CD4-positive, alpha-beta T cell treated with Interleukin-10 for 1 hour (primary cell): ENCODE measurements at places on chromosomes 11 and 22.

- DNase-seq: no peak
Measured at GRCh38 chr11:26234451-26234850, 97.5 kb upstream of the ANO3 start.

GRCh38 chr11:102716527-102716926 lies 8.2 kb downstream of the MMP8 start:
- no peak for DNase-seq

DNA sequence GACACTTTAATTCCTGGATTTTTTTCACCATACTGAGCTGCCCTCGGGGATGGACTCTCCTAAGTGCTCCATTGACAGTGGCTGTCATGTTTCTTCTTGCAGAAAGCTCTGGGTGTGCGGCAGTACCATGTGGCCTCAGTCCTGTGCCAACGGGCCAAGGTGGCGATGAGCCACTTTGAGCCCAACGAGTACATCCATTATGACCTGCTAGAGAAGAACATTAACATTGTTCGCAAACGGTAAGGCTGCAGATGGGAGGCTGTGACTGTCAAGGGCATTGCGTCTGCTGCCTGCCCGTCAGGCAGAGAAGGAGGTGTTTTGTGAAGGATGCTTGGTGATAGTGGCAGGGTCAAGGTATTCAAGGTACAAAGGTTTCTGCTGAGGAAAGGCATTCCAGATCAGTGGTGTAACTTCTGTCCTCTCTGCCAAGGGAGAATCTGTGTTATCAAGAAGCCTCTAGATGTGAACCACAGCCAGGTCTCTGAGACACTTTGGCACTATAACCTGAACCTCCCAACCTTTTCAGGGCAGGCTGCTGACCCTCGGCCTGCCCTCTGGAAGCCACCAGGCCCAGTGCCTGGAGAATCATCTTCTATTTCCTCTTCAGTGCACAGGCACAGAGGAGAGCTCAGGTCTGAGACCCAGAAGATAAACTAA lies 30.8 kb downstream of the ACO2 start:
- no peak for DNase-seq

GRCh38 chr22:48944751-48945620 lies 882.7 kb downstream of the BRD1 start:
- no peak for DNase-seq

DNA sequence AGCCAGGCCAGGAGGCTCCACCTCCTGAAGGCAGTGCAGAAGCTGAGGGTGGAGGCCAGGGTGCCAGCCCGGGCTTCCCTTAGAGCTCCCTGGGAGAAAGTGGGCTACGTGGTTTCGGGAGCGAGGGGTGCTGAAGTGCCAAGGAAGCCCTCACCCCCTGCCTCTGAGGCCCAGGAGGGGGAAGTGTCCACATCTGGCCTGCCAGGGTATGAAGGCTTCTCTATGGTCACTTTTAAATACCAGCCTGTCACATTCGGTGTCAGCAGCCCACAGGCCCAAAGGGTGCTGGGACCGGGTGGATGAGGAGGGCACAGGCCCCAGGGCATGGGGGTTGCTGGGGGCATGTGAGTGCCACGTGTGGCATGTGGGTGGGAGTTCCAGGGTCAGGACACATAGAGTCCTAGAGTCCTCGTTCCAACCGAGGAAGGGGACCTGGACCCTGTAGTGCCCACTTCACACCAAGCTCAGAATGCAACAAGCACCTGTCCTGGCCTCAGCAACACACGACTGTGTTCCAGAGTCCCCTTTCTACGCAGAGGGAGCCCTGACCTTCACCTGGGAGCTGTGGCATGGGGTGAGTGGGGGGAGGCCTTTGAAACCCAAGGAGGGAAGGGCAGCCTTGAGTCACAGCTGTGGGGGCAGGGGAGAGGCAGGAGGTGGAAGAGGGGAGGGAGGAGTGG lies 1.7 kb downstream of the SHISA8 start:
- DNase-seq: no peak

DNA sequence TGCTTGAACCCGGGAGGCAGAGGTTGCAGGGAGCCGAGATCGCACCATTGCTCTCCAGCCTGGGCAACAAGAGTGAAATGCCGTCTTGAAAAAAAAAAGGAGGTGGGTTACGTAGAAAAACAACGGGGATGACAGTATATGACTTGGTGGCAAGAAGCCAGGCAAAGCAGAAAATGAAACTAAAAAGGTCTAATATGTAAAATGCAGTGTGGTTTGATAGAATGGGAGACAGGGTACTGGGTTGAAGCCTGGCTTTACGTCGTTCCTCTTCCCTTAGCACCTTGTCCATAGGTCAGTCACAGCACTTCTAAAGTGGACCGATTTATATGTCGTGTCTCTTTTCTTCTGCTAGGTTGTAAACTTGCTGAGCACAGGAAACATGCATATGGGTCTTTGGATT lies 274.9 kb upstream of the ZC3H12C start:
- DNase-seq: no peak

GRCh38 chr11:70948855-70949531 lies 303.4 kb downstream of the SHANK2 start:
- no peak for DNase-seq

- DNase-seq: no peak
Measured at GRCh38 chr11:79285756-79286155, 155.1 kb downstream of the TENM4 start.

GRCh38 chr11:85133636-85134035 lies 493.5 kb downstream of the DLG2 start:
- DNase-seq: no peak

GRCh38 chr11:82775218-82775617 lies 41.6 kb upstream of the FAM181B start:
- DNase-seq: no peak

DNA sequence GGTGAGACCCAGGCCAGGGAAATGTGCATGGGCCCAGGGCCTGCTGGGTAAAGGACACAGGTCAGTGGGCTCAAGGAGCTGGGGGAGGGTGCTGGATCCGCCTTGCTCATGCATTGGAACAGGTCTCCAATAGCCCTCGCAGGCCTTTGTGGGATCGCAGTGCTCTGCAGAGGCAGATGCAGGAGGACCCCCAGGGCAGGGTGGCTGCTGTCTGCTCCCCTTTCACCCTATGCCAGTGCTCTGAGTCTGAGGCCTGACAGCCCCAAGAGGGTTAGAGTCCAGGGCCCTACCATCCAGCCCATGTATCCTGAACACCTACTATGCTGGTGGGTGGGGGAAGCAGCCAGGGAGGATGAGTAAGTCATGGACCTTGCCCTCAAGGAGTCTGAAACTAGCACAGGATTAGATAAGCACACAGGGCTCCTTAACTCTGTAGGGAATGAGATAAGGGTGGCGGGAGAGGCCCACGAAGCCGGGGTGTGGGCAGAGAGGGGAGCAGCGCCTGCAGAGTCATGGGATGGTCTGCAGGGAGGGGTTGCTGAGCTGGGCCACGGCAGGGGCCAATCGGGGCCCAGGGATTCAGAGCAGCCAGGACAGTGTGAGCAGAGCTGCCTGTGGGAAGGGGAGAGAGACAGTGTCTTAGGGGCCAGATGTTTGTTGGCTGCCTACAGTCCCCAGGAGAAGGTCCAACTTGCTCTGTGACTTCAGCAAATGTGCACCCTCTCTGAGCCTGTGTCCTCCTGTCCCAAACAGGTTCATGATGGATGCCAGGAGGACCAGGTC lies 10.5 kb upstream of the EHD1 start:
- no peak for DNase-seq

DNA sequence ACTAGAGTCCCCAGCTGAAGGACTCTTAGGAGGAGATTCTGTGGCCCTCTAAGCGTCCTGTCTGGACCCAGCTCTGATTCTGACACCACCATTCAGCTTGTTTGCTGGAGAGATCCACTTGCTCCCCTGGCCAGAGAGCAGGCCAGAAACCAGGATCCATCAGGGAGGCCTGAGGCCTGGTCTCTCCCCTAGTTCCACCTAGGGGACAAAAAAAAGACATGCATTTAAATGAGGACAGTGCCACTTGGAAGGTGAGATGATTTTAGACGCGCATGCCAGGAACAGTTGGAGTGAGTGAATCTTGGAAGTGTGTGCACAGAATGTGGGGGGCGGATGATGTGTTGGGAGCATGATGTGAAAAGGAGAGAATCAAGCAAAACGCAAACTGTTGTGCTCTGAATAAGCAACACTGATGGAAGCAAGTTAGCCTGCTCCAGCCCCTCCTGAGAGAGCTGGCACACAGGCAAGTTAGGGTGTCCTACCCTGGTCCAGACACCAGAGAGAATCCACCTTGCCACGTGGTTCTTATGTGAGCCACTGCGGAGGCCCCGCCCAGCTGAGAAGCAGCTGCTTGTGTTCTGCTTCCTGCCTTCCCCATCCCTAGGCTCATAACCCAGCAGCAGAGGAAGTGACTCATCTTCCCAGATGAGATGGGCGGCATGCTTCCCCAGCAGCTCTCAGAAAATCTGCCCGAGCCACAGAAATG lies 8.0 kb upstream of the SLCO2B1 start:
- peak; percentile 75 for DNase-seq

DNA sequence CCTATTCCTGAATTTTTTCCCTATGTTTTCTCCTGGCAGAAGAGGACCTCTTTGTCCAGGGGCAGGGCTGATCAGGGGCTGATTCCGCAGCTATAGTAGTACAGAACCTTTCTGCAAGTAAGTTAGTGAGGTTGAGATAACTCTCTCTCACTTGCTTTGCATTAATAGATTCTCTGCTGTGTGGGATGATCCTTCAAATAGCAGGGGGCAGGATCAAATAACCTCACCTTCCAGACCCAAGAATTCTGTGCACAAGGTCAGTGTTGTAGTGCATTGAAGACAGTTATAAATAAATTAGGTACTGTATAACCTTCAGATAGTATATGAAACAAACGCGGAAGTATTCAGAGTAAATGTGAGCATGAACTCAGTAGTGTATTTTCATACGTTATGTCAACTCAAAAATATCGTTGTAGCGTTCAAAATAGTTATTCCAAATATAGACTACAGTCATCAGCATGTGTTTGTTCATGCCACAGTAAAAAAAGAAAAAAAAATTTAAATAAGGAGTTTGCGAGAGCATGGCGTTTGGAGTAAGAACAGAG lies 278 bp downstream of the MMP26 start:
- no peak for DNase-seq

DNA sequence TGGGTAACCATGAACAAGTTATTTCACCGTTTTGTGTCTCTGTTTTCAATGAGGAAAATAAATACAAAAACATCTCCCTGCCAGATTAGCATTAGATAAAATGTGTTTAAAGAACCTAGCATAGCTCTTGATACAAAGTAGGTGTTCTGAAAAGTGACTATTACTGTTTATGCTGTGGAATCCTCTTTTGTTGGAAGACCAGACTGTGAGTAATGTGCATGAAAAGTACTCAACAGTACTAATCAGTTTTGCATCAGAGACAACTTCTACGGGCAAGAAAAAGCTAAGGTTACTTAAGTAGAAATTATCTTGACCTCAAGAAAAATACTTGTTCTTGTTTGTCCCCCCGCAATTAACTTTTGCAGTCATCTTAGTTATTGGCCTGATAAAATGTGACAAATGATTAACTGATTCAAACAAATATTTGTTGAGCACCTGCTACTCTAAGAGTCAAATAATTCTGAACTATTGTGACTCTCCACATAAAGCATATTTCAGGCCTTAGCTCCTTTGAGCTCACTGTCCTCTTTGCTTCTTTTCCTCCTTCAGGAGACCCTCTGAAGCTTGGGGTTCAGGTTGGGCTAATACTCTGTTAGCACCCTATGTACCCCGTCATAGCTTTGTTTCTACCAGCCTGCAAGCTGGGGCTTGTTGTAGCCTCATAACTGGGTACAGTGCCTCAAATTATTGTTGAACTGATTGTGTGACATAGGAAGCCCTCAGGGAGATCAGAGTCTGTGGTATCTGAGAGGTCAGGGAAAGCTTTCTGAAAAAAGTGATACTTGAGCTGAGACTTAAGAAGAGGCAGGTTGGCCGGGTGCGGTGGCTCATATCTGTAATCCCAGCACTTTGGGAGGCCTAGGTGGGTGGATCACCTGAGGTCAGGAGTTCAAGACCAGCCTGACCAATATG lies 24.5 kb downstream of the DIXDC1 start:
- DNase-seq: no peak

DNA sequence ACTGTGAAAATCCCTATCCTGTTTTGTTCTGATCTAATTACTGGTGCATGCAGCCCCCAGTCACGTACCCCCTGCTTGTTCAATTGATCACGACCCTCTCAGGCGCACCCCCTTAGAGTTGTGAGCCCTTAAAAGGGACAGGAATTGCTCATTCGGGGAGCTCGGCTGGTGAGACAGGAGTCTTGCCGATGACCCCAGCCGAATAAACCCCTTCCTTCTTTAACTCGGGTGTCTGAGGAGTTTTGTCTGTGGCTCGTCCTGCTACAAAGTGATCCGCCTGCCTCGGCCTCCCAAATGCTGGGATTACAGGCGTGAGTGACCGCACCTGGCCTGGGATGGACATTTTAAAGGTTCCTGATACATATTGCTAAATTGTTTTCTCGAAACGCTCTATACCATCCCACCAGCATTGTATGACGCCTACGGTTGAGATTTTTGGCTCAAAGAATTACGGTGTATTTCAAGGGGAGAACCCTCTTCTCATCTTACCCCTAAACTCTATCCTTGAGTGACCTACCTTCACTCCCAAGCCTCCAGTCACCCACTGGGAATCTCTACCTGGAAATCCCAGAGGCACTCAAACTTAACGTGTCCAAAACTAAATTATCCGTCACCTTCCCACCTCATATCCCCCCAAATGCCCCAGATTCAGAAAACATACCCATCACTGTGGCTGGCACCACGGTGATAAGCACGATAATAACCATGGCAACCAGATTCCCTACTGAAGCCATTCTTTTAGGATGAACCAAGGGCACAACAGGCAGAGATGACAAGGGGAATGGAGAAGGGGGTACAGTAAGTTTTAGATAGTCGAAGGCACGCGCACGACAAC lies 789 bp upstream of the POLA2 start:
- DNase-seq: no peak

DNA sequence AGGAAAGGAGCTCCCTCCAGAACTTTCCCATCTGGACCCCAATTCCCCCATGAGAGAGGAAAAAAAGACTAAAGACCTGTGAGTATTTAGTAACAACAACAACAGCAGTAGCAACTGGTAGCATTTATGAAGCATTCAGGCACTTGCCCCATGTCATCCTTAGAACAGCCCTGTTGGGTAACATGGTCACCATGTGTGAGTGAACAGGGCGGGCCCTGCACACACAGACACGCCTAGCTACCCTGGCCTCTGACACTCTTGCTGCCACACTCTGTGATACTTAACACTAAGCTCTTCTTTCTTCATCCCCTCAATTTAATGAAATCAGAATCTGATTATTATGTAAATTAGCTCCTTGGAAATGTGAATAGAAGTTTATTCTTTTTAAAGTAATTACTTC lies 26.1 kb upstream of the SLC25A18 start:
- no peak for DNase-seq

- DNase-seq: no peak
Measured at GRCh38 chr11:104858882-104859775, 39.1 kb downstream of the CASP12 start.

GRCh38 chr11:33730716-33731115 lies 5.5 kb downstream of the CD59 start:
- no peak for DNase-seq

GRCh38 chr11:574632-575312 lies 1.5 kb upstream of the PHRF1 start:
- no peak for DNase-seq
